NCI-H748 treated with DMSO at 0.1 percent for 48 hours (cell line): ENCODE measurements at places on chromosomes 6 and 20.

- no peak for DNase-seq
Observed at GRCh38 chr6:34284563-34285447, 36.0 kb upstream of the SMIM29 start.

- no peak for DNase-seq
Observed at GRCh38 chr6:87308970-87309369, 13.4 kb upstream of the SMIM8 start.

DNA sequence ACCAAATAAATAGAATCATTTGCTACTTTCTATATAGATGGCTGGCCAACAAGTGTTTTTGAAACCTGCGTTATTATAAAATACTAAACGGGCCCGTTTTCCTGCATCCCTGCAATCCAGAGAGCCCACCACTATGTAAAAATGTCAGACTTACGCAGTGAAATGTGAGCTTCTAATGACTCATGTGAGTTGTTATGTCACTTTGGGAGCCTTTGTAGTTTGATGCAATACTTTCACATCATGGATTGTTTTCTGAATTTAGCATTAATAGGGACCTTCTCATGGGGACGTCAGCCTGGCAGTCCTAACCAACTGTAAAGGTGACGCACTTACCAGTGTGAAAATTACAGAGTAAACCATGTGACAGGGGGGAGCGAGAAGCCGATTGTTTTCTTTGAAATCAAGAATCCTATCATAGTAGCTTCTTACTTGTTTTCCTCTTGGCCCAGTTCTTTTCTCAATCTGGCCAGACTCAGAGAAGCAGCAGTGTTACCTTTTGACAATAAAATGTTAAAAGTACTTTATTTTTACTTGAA, 75.3 kb downstream of the SSR1 start:
- no peak for DNase-seq

DNA sequence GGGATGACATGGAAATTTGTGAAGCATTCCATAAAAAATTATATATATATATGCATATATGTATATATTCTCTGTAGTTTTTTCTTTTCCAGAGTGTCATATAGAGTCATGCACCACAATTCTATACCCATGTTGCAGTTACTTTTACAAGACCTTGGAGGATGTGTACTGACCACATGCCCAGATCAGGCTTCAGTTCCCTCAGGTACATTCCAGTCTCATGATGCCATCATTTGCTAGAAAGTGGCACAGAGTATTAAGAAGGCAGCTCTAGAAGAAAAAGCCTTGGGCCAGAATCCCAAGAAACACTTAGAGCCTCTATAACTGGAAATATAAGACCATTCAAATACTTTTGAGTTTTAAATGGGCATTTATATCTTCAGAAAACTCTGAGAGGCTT, 685.5 kb upstream of the FLRT3 start:
- no peak for DNase-seq

GRCh38 chr6:167162591-167162990, 4.8 kb upstream of the GPR31 start:
- DNase-seq, result no peak

- no peak for DNase-seq
Observed at GRCh38 chr6:56535626-56536025, 107.1 kb downstream of the DST start.

DNA sequence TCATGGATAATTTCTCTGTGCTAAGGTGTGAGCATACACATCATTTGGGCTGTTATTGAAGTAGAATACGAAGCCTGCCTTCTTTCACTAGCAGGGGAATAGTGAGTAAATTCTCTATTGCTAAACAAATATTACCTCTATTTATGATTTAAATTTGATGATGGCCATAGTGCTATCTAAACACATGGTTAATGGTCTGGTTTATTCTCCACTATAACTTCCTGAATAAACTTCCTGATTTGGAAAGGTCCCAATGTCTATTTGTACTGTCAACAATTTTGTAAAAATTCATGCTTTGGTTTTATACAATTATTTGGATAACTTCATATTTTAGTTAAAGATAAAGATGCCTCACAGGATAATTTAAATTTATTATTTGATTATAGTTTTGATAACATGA, 400.8 kb downstream of the ARHGAP18 start:
- DNase-seq, result peak; percentile 33

DNA sequence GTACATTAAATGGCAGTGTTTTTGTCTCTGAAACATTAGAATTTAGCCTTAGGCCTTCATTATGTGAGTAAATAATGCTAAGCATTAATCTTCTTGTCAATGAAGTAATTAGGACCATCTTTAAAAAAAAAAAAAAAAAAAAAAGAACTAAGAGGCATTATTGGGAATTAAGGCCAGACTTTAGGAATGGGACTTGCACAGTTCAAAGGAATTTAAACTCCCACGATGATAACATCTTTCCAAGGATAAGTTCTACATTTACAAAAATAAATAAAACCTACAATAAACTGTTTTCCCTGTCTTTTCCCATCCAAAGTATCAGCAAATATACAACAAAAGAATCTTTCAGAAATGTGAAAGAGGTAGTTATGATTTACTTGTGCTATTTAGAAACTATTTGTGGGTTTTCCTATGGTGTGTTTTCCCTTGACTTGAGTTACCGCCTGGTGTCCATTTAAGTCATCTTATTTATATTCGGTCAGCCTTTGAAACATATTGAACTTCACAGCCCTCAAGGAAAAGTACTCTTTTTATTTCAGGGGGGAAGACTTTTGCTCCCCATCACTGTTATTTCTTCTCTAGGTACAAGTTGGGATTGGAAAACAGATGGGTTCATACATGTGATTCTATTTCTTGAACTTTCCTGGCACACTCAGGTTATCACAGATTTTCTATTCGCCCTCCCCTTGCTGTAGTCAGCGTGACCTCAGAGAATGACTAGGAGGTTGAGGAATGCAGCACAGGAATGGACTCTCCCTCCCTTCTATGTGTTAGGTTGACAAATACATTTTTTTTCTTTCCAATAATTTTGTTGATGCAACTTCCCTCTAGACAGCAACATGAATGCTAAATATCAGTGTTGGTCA, 13.6 kb downstream of the STMND1 start:
- no peak for DNase-seq

- no peak for DNase-seq
Observed at GRCh38 chr6:9116026-9116425, 680.7 kb upstream of the SLC35B3 start.
